ENCODE measurements at places on chromosomes 6 and 20. TPM values are rescaled to one million over a fixed set of nuclear protein-coding genes. Genes with fewer than 3 reads are reported as not detected.

GRCh38 chr6:43856005-43856765 is 86.2 kb downstream of the VEGFA start:
- no peak overlapping the region for H3K4me3 ChIP-seq
- peaks cover 3% of the 10 kb centered on the region for H3K4me1 ChIP-seq
- DNase-seq: no peak

DNA sequence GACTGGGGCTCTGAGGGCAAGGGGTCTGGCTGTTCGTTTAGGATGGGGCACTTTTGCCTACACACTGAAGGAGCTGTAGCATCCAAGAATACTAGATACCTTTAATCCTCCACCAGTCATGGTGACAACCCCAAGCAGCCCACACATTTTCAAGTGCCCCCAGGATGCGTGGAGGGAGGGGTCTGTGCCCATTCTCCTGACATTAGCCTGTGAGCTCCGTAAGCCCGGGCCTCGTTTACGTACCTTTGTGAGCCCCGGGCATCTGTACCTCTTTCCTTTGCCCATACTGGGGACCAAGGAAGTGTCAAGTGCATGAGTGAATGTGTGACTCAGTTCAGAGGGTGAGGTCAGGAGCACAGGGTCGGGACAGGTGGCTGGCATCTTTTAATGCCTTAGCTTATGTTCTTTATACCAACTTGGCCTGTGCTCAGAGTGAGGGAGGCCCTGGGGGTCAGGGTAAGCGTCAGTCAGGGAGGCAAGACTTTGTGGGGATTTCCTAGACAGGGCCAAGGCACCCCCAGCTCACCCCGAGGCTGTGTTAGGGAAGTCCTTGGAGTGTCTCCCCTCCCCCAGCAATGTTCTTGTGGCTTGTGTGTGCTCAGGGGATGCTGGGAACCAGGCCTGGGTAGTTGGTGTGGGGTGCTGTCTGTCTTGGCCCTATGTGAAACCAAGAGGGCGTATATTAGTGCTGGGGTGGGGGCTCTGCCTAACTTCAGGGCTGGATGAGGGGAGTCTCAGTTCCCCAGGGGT is 12.9 kb downstream of the VEGFA start:
- DNase-seq: no peak
- H3K4me3 ChIP-seq: no peak overlapping the region
- peaks cover 22% of the 10 kb centered on the region for H3K36me3 ChIP-seq
- H3K4me1 ChIP-seq: peaks cover 1% of the 10 kb centered on the region
- H3K27ac ChIP-seq: no peak overlapping the region

DNA sequence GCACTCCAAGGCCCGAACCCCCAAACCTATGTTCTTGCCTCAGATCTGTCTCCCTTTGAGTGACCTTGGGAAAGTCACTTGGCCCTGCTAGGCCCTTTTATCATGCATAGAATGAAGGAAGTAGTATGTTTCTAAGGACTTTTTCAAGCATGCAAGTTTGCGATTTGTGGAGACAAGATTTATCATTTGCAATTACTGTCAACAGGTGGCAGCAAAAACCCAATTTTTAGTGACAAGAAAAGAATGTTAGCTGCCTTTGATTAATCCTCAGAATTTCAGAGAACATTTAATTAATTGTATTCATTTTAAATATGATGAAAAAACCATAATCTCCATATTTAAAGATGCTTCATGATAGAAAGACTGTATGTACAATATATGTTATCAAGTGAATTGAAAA is 28.3 kb upstream of the PREP start:
- no peak for DNase-seq
- no peak overlapping the region for H3K27ac ChIP-seq
- no peaks in the 10 kb centered on the region for H3K36me3 ChIP-seq
- H3K27me3 ChIP-seq: peaks cover 27% of the 10 kb centered on the region

The SYCP2 gene
- 13.4 TPM for total RNA-seq

The FAM83C gene
- not detected for total RNA-seq
